ENCODE measurements at places on chromosomes 7 and 10. TPM values are rescaled to one million over a fixed set of nuclear protein-coding genes. Genes with fewer than 3 reads are reported as not detected.
A peak's percentile ranks its signal among the peaks of the same experiment; 100 is the strongest.

Gene PAPSS2
- total RNA-seq: 17.1 TPM

Gene HYAL4
- total RNA-seq: not detected

Gene CCDC71L
- 6.0 TPM for total RNA-seq

Gene ATP6V1F
- 151 TPM for total RNA-seq

Gene EGR2
- total RNA-seq: 0.82 TPM

Gene PTER
- 8.8 TPM for total RNA-seq

Gene OR6V1
- total RNA-seq: not detected

Gene STEAP1B
- 3.3 TPM for total RNA-seq

- no peaks in the 10 kb centered on the region for H3K27me3 ChIP-seq
- no peak overlapping the region for H3K4me3 ChIP-seq
- no peak overlapping the region for H3K27ac ChIP-seq
- no peak for DNase-seq
Observed at GRCh38 chr7:20393616-20394015, 62.9 kb downstream of the ITGB8 start.

DNA sequence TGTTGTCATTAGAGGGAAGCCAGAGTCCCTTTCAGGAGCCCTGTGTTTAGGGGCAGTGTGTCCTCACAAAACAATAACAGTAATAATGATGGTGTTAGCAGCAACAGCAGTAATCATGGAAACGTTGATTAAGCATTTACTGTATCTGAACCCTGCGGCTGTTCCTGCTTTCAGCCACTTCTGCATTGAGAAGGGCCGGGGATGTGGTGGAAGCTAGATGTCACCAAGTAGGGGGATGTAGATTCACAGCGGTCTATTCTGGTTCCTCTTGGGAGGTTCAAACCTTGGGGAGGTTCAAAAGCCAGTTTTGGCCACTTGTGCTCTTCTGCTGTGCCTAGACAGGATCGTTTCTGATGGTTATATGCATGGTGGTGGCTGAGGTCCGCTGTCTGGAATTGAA lies 44.8 kb downstream of the PRPF18 start:
- no peak for DNase-seq
- no peaks in the 10 kb centered on the region for H3K27me3 ChIP-seq
- H3K36me3 ChIP-seq: no peaks in the 10 kb centered on the region
- no peak overlapping the region for H3K27ac ChIP-seq
- H3K4me3 ChIP-seq: no peak overlapping the region
- H3K4me1 ChIP-seq: no peaks in the 10 kb centered on the region

GRCh38 chr10:86349940-86350630 lies 16.5 kb downstream of the GRID1 start:
- no peak for DNase-seq
- no peak overlapping the region for H3K27ac ChIP-seq
- no peaks in the 10 kb centered on the region for H3K36me3 ChIP-seq
- H3K4me1 ChIP-seq: no peaks in the 10 kb centered on the region
- H3K4me3 ChIP-seq: no peak overlapping the region

- H3K27ac ChIP-seq: no peak overlapping the region
- H3K4me1 ChIP-seq: peaks cover 19% of the 10 kb centered on the region
- DNase-seq: no peak
- no peaks in the 10 kb centered on the region for H3K27me3 ChIP-seq
- no peak overlapping the region for H3K4me3 ChIP-seq
Observed at GRCh38 chr10:29651767-29652166, 17.0 kb upstream of the SVIL start.

DNA sequence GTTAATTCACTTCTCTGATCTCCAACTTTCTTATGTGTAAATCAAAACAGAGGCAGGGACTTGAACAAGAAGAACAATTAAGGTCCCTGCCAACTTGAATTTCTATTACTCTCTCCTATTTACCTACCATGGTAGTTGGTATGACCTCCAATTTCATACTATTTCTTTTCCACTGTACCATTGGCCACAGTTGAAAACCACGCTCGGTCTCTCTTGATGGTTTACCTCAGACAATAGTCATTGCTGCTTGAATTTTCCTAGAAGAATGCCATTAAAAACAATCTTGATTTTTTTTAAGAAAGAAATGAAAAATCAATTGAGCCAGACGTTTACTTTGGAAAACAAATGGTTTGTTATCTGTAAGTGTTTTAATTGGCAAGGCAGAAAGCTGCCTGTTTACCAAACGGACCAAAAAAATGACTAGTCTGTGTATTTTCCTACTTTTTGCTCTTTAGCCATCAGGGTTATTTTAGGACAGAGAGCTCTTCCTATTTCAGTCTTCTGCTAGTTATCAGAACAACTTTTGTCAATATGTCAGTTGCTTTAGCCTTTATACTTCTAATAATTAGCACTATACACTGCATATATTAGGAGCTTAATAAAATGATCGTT lies 157.5 kb upstream of the PLXDC2 start:
- H3K4me3 ChIP-seq: no peak overlapping the region
- H3K27me3 ChIP-seq: no peaks in the 10 kb centered on the region
- no peaks in the 10 kb centered on the region for H3K36me3 ChIP-seq
- no peaks in the 10 kb centered on the region for H3K4me1 ChIP-seq
- H3K27ac ChIP-seq: no peak overlapping the region

DNA sequence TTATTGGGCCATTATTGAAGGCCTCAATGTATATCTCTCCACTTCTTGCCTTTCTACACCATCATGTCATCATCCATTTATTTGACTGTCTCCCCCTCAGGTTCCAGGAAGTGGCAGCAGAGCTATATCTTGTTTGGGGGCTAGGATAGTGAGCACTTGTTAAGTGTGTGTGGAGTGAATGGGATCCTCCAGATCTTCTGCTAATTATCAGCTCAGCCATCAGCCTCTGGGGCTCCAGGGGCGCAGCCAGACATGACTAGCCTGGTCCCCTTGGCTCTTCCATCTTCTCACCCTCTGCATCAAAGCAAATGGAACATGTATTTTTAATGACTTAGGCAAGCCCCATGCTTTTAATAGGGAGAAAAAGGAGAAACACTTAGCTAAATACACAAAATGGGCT lies 176.5 kb downstream of the ARHGAP12 start:
- H3K27ac ChIP-seq: peak overlapping the region; percentile 93
- DNase-seq: no peak
- no peaks in the 10 kb centered on the region for H3K36me3 ChIP-seq
- peaks cover 43% of the 10 kb centered on the region for H3K4me1 ChIP-seq
- H3K4me3 ChIP-seq: no peak overlapping the region

DNA sequence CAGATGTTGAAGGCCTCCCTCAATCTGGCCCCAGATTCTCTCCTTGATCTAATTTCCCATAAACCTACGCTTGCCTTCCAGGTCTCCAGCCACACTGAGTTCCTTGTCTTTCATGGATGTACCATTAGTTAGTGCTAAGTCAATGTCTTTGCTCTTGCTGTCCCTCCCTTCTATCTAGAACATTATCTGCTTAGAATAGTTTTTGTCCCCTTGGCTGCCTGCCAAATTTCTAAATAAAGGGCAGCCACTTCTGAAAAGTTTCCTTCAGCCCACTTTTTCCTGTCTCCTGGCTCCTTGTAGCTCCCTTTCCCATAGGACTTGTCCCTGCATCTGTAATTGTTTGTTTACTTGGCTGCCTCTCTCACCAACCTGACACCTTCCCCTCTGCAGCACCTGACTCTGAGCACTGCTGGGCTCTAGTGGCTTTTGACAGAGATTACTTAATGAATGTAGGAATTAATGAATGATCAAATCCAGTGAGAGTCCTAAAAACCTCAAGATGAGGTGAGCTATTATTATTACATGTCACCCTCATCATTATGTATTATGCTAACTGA lies 58.3 kb downstream of the CXCL12 start:
- DNase-seq: no peak
- H3K27ac ChIP-seq: no peak overlapping the region
- no peak overlapping the region for H3K4me3 ChIP-seq

GRCh38 chr10:30125496-30125895 lies 66.1 kb upstream of the JCAD start:
- no peak for DNase-seq
- H3K27me3 ChIP-seq: no peaks in the 10 kb centered on the region
- no peaks in the 10 kb centered on the region for H3K36me3 ChIP-seq
- no peak overlapping the region for H3K4me3 ChIP-seq

GRCh38 chr10:49830846-49831245 lies 68.7 kb upstream of the OGDHL start:
- H3K4me3 ChIP-seq: no peak overlapping the region
- no peak overlapping the region for H3K27ac ChIP-seq
- no peaks in the 10 kb centered on the region for H3K27me3 ChIP-seq
- H3K4me1 ChIP-seq: no peaks in the 10 kb centered on the region
- 0 out of 2 replicates have a peak, but pooled peaks cover 4% of the 10 kb centered on the region for H3K36me3 ChIP-seq
- no peak for DNase-seq

GRCh38 chr7:124940306-124940705 lies 10.7 kb upstream of the POT1 start:
- H3K4me3 ChIP-seq: no peak overlapping the region
- no peak overlapping the region for H3K27ac ChIP-seq
- DNase-seq: no peak
- no peaks in the 10 kb centered on the region for H3K4me1 ChIP-seq
- H3K36me3 ChIP-seq: no peaks in the 10 kb centered on the region

- DNase-seq: no peak
- H3K4me1 ChIP-seq: no peaks in the 10 kb centered on the region
- H3K36me3 ChIP-seq: no peaks in the 10 kb centered on the region
- H3K27me3 ChIP-seq: no peaks in the 10 kb centered on the region
- H3K27ac ChIP-seq: no peak overlapping the region
Observed at GRCh38 chr7:327991-328702, 38.2 kb downstream of the FOXL3 start.

GRCh38 chr7:64630496-64630895 lies 35.4 kb upstream of the ZNF107 start:
- no peak overlapping the region for H3K4me3 ChIP-seq
- no peak for DNase-seq
- H3K27ac ChIP-seq: no peak overlapping the region
- no peaks in the 10 kb centered on the region for H3K4me1 ChIP-seq

GRCh38 chr10:78744491-78745090 lies 324.2 kb upstream of the ZMIZ1 start:
- no peaks in the 10 kb centered on the region for H3K4me1 ChIP-seq
- no peak overlapping the region for H3K27ac ChIP-seq
- peaks cover 3% of the 10 kb centered on the region for H3K27me3 ChIP-seq
- no peaks in the 10 kb centered on the region for H3K36me3 ChIP-seq

DNA sequence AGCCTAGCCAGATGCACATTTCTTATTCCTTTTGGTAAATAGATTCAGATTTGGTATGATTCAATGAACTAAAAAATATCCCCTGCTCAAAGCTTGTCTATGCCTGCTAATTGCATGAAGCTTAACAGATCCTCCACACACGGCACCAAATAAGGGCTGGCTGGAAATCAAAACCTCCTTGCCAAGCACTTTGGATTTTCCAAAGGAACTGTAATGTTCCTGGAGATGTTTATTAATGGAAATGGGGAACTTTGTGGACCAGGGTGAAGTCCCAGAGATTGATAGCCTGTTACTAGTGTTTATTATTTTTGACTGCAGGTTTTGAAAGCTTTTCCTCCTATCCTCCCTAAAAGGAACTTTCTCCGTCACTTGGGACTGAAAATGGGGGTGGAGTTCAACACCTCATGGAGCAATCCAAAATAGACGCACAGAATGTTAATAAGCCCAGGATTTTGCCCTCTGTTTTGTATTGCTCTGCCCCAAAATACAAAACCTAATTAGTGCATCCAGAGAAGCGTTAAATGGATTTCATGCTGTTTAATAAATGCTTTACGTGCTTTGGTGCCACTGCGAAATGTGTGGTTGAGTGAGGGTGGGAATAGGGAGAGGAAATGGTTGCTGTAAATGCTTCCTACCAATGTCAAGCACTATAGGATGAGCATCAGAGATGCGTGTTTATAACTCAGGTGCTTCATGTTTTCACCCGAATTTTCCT lies 1027.7 kb downstream of the LRMDA start:
- H3K4me1 ChIP-seq: no peaks in the 10 kb centered on the region
- H3K4me3 ChIP-seq: no peak overlapping the region
- no peak overlapping the region for H3K27ac ChIP-seq

Measured in Panc1 (cell line).